PC-3 (cell line): ENCODE measurements at places on chromosomes 4 and X.

- peak; percentile 64 for DNase-seq
Observed at GRCh38 chr4:74449571-74450297, 4.8 kb downstream of the AREG start.

- no peak for DNase-seq
Observed at GRCh38 chrX:66632981-66633380, 5.9 kb downstream of the EDA2R start.

DNA sequence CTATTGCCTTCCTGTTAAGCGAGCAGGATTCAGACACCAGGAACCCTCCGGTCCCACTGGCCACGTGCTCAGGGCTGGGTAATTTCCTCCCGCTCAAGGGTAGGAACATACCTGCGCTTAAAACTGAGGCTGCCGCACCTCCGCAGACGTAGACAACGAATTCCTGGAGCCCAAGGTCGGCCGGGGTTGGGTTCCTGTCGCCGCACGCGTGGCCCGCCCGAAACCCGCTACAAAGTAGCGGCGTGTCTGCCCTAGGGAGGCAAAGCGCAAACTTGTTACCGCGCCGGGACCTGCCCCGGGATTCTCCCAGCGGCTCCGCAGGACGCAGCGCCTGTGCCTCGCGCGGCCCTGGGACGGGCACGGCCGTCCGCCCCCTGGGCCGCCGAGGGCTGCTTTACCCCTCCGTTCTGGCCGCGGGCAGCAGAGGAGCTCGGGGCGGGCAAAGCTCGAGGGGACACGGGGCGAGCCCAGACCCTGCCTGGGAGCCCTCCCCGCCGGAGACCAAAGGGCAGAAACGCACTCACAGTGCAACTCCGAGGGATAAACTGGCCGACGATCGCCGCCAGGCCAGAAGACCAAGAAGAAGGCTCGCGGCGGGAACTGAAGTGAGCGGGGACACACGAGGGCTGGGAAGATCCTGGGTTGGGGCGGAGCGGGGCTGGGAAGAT is at the start of gene ERVMER34-1:
Gene ERVMER34-1, minus strand, starts transcription at position 607 of the 668 bp plus-strand sequence. CDS start 5,905 bp downstream, outside the sequence.
- DNase-seq, result peak; percentile 14

DNA sequence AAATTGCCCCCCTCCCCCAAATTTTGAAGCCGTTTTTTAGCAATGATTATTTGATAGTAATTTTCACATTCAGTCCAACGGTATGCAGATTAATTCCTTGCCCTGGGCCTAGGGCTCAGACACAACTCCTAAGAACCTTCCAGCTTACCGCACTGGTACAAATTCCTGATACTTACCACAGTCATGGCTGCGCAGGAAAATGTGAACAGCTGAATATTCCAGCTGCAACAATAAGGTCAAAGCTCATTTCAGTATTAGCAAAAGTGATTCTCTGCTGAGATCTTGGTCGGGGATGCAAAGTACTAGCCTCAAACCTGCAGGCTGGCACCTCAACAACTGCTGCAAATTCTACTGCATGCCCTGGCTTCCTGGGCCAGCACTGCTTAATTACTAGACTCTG is 3.0 kb downstream of the ATP11C start:
- DNase-seq, result no peak

DNA sequence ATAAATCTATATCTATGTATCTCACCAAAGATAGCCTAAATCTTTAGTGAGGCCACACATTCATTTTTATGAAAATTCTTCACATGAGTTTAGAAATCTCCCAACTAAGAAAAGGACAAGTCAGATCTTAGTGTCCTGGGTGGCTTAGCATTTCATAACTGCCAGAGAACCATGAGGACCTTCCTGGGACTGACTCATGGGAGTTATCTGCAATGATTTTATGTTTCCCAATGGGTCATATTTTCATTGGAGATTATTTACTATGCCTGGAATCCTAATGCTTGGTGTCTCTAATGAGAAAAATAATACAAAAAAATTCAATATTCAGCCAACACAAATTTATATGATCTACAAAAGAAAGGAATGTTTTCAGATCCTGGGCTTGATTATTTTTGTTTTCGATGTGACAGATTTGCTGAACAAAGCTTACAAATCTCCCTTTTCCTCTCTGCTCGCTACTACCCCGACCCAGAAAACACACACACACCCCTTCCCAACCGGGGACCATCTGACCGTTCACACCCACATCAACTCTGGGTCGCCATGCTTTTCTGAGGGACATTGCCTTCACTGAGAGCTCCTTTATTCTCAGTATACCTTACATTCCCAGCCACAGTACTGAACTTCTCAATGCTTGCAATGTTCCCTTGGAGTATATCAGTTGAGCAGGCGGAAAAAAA is 40.1 kb downstream of the SORBS2 start:
- DNase-seq, result no peak

DNA sequence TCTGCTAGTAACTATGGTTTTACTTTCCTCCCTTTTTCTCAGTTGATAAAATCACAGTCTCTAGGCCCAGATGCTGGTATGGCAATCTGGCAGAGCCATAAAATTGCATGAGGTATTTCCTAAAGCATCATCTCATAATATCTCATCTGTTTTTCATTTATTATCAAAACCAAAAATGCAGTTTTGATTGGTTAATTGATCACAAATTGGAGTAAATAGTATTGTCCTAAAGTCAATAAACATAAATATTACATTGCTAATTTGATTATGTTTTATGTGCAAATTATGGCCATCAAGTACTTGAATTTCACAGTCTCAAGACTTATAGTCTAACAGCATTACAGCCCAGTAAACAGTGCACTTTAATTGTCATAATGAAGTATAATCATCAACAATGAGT is 2365.6 kb downstream of the ARAP2 start:
- no peak for DNase-seq

DNA sequence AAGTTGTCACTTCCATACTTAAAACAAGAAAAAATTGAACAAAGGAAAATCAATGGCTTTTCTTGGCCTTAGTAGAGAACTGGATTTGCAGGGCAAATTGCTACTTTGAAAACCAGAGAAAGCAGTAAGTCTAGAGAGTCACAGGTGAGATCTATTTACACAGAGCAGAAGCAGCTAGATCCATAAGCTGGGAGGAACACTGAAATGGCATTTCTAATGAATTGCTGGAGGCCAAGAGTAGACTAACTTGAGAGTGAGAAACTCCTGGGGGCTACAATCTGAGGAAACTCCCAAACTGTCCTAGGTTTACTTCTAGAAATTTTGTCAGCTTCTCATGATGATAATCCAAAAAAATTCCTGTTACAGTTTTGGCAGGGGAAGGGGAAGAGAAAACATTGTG is 133.3 kb downstream of the SPCS3 start:
- DNase-seq, result no peak

- DNase-seq, result no peak
Observed at GRCh38 chr4:139726615-139727014, 61.0 kb downstream of the MGST2 start.

DNA sequence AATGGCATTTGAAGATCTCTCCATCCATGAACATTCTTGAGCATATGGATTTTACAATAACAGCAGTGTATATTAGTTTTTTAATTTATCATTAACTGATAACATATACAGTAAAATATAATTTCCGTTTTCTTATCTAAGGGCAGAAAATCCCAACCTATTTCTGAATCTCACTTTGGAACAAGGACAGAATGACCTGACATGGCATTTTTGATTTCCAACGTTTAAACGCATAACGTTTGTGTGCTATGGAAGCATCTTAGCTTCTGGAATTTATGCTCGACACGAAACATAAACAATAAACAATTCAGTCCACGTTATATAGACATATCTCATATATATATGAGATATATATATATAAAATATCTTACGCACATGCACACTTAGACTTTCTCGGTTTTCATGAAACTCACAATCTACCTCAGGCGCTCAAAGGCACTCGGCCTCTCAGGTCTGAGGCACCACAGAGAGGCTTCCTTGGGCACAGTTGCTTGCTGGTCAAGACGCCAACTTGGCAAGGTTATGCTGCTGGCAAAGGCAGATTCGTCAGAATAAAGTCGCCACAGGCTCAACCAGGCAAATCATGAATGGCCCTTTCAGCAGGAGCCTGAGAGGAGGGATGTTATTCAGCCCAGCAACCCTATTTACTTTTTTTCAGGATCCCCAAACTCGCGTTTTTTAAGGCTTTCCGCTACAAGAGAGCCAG is 1.0 kb upstream of the UGT8 start:
- peak; percentile 3 for DNase-seq
